Fibroblast of pulmonary artery (primary cell): ENCODE measurements at places on chromosomes 7 and 10.

- no peak for DNase-seq
Observed at GRCh38 chr10:79146611-79147130, 77.9 kb downstream of the ZMIZ1 start.

GRCh38 chr10:9294132-9294663, 1239.7 kb downstream of the GATA3 start:
- DNase-seq, result no peak

- no peak for DNase-seq
Observed at GRCh38 chr10:111148025-111148424, 71.2 kb downstream of the ADRA2A start.

DNA sequence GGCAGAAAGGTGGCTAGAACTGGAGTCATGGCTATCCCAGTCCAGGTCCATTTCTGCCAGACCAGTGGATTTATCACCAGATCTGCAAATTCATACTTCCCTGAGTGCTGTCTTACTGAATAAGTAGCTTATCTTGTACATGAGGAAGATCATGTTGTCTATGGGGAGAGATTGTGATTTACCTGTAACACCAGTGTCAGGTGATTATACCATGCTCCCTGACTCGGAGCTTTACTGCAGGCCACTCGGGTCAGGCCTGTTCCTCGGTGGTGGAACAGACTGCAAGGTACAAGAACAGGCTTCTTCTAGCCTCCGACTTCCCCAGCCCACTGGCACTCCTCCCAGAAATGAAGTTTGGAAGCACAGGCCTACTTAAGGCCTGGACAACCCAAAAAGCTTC, 42.6 kb upstream of the DLG5 start:
- no peak for DNase-seq

- no peak for DNase-seq
Observed at GRCh38 chr10:94631077-94631875, 52.3 kb upstream of the CYP2C18 start.

DNA sequence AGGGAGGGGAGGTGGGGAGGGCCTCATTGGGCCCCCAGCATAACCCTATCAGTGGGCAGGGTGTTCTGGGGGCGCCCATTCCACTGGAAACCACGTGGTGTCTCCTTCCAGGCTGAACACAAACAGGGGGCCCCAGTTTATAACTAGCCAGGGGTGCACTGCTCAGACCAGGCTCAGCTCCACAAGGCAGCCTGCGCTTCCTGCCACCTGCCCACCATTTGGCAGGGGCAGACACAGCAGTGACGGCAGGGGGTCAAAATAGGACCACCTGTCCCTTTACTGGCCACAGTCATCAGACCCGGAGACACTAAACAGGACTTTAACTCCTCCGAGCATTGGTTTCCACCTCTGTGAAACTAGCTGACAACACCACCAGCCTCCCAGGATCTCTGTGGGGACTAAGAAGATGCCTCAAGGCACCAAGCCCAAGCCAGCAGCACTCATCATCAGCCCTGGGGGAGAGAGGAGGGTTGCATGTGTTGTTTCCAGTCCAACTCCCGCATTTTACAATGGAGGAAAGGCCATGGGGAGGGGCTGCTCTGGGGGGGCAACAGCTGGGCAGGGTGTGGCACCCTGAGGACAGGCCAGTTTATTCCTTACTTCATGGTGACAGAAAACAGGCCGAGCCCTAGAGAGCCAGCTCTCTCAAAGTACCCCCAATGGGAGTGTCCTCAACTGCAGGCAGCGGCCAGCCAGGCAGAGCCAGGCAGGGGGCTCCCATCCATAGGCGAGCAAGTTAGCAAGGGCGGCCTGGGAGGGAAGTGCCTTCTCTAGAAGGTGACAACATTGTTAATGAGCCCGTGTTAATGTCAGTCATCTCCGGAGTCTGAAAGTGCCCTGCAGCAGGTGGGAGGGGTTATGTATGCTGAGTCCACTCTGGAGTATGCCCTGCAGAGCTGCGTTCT, 127.6 kb downstream of the TNS3 start:
- DNase-seq, result no peak
